ENCODE measurements at places on chromosomes 16 and 17.
A peak's percentile ranks its signal among the peaks of the same experiment; 100 is the strongest.

GRCh38 chr17:56641373-56641772 lies 47.9 kb downstream of the NOG start:
- DNase-seq = no peak

- no peak for DNase-seq
Observed at GRCh38 chr16:19781226-19781625, 63.2 kb downstream of the IQCK start.

- no peak for DNase-seq
Observed at GRCh38 chr17:81084680-81085419, 49.9 kb downstream of the BAIAP2 start.

- DNase-seq = no peak
Observed at GRCh38 chr17:36742267-36743000, 141.1 kb downstream of the MRM1 start.

DNA sequence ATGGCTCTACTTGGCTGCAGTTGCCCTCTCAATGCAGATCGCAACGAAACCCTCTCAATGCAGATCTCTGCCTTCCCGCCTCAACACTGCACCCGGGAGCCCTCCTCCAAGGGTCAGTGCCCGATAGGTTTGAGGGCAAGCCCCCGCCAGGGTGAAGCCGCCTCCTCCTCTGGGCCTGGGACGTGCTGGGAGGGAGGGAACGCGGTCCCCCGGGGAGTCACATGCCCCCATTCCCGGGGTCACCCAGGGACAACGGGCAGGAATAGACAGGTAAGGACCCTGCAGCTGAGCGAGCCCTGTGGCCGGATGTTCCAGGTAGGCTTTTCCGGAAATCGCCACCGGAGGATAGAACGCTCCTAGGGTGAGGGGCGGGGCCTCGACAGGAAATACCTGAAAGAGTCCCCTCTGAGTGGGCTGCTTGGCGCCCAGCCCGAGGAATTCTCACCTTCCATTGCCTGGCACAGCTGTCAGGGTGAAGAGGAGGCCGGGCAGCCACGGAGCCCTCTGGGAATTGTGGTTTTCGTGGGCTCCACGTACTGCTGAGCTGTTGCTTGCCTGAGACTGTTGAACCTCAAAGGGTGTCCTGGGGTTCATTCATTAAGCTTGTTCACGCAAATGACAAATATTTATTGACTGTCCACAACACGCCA lies 12.8 kb downstream of the ZNF174 start:
- DNase-seq = no peak

GRCh38 chr17:44115585-44116415 lies 7.6 kb downstream of the HDAC5 start:
- no peak for DNase-seq

DNA sequence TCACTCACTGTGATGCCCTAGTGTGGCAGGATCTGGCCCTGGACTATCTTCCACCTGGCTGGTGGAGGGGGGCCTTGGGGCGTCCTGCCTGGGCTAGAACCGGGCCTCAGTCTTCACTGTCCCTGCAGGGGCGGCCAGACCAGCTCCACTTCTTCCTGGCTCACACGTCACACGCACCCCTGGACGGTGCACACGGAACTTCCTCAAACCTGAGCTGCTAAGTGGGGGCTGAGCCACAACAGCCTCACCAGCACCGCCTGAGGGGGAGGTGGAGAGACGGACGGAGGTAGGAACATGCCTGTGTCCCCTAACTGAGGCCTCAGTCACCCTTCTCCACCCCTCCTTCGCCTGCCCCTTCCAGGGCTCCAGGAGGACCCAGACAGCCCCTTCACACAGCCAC lies 36.6 kb downstream of the TIMM22 start:
- DNase-seq = no peak

- no peak for DNase-seq
Observed at GRCh38 chr17:45976755-45977505, 22.1 kb upstream of the STH start.

DNA sequence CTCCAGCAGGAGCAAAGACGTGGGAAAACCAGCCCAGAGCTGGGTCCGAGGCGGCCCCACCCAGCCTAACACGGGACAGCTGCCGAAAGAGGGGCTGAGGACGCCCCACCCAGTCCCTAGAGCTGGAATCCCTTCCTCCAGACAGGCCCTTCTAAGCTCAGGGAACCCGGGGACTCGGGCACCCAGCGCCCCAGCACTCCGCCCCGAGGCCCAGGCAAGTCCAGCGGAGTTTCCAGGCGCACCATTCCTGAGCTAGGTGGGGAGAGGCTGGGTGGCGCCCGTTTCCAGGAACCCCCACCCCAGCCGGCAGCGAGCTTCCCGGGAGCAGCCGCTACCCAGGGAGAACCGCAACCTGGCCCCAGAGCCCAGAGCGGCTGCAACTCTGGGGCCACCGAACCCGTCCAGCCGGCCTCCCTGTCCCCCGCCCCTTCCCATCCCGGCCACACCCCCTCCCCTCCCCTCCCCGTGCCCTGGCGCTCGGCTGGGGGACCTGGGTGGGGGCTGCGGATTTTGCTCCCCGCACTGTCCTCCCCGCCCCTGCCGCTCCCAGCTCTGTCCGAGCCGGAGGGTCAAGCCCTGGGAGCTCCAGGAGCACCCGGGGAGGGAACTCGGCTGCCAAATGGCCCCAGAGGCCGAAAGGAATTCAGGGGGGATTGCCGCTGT lies 536 bp downstream of the TMC6 start:
- DNase-seq = no peak

- no peak for DNase-seq
Observed at GRCh38 chr16:27516365-27516764, 33.3 kb downstream of the GTF3C1 start.

DNA sequence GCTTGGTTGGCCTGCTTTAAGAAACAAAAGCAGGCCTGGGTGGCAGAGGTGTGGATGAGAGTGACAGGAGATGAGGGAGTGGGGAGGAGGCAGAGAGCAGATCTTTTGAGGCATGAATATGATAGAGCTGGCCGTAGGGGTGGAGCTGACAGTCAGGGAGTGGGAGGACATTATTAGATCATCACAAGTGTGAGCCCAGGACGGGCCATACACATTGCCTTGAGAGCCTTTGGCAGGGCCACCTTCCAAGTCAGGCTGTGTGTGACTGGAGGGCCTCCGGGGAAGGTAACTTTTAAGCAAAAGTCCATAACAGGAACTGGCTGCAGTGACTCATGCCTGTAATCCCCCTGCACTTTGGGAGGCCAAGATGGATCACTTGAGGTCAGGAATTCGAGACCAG lies 26.3 kb downstream of the GINS3 start:
- DNase-seq = no peak

- no peak for DNase-seq
Observed at GRCh38 chr17:67232441-67232840, 12.6 kb downstream of the HELZ start.

DNA sequence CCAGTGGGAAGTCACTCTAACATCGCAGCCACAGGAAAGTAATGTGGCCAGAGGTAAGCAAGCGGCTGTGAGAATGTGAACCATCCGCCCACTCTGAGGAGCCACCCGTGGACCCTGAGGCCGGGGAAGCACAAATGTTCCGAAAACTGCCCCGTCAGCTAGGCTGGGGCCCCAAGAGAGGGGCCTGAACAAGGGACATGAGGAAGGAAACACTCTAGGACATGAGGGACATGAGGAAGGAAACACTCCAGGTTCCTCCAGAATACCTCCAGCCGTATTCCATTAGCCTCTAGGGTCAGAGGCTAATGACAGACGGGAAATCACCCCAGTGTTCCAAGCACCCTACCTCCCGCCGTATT lies 317 bp downstream of the TEFM start:
- no peak for DNase-seq

DNA sequence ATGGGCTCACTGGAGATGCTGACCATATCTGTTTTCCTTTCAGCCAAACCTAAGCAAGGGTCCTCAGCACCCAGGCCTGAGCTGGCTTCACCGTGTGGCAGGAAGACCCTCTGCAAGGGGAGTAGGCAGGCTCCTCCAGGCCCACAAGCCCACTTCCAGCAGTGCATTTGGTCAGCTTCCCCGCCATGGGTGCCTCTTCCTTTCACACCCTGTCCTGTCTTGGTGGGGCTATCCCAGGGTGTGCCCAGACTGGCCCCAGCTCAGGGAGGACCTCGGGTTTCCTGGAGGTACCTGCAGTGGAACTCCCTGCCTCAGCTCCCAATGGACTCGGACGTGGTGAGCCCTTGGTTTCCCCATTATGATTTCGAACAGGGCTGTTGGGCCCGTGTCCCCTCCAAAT lies 12.7 kb upstream of the KRTAP17-1 start:
- no peak for DNase-seq

GRCh38 chr16:82043680-82044584 lies 8.9 kb downstream of the HSD17B2 start:
- no peak for DNase-seq

DNA sequence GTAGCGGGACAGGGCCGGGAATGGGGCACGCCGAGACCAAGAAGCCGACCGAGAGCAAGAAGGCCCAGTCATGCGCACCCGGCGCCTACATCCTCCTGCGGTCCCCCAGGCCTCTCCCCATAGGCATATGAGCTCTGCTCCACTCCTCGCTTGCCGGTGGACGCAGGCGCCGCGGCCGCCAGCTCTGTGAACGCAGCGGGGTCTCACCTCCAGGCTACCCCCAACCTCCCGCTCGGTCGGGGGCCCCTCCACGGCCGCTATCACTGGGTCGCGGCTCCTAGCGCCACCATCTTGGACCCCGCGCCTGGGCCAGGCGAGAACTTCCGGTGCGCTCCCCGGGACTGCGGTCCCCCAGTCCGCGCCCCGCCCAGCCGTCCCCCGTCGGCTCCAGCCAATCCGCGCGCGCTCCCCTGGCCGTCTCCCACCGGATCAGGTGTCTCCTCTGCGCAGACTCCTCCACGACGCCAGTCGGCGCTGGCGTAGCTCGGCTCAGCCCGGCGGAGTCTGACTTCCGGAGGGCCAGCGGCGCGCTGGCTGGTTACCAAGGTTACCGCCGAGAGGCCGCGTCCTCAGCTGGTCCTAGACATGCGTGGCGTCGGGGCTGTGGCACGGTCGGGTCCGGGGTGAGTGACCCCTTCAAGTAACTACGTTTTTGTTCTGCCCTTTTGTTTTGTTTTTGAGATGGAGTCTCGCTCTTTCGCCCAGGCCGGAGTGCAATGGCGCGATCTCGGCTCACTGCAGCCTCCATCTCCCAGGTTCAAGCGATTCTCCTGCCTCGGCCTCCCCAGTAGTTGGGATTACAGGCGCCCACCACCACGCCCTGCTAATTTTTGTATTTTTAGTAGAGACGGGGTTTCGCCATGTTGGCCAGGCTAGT lies at the start of gene ZNF594:
ZNF594 (minus strand) TSS at position 328 of the 877 bp plus-strand sequence. CDS start 7,612 bp downstream, outside the sequence.
- DNase-seq = peak; percentile 94

DNA sequence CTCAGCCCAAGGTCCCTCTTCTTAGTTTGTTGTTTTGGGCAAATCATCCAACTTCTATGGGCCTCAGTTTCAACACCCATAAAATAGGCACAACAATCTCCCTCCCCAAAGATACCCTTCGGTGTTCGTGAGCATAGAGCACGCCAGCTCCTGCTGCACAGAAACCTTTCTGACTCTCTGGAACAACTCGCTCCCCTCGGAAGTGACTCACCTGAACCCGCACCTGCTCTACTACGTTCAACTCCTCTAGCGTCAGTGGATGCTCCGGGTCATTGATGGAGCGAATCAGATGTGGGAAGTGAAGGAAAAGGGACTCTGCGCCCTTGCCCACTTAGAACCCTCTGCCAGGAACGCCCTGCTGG lies 445 bp downstream of the CIAO2B start:
- no peak for DNase-seq

DNA sequence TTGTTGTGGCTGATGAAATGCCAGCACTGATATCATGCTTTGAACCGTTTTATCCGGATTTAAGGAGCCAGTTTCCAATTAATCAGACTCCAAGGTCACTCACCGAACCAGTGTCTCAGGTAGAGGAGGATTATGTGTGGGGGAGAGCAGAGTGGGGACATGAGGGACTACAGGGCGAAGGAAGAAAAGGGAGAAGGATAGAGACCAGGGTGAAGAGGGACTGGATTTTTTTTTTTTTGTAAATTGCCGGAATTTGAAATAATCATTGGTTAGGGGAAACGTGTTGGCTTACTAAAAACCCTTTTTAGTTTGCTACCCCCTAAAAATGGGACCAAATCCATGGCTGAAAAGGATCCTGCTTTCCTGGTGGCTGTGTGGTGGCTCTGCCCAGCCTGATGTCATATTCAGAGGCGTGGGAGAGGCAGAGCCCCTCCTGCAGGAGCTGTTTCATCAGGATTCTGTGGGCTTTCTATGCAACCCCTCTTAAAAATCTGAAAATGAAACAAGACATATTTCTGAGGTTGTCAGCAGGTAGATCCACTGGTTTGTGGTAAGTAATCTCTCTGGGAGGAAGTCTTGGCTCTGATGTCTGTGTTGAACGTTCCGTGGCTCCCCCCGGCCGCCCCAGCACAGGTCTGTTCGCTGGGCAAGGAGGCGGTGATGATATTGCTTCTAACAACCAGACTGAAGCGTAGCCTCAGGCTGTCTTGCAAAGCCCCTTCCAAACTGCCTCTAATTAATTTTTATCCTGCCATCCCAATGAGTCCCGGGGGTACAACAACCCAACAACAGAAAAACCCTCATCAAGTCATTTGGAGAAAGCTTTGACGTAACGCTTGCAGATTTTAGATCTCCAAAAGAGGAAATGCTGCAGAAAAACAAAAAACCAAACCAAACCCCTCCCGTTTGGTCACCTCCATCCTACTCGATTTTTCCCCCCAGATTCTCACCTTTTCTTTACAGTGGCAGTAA lies 143.0 kb upstream of the ZFHX3 start:
- no peak for DNase-seq

- DNase-seq = no peak
Observed at GRCh38 chr16:2296661-2297505, 29.0 kb upstream of the RNPS1 start.

DNA sequence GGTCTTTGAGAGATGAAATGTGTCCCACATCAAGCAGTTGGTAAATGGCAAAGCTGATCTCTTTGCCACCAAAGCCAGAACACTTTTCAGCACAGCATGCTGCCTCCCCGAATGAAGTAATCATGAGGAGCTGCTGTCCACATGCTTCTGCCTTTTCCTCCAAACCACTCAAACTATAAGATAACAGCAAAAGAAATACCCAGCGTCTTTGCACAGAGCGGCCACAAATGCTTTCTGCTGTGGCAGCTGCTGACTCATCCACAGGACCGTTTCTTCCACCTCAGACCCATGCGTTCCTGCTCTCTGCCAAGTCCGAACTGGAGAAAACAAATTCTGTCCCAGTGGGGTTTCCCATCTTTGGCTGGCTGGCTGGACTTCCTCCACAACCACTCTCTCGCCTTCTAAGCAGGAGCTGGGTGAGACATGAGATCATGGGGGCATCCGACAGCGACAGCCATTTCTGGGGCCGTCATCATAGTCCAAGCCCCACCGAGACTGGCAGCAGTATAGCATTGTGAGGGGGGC lies 27.1 kb downstream of the TBC1D3B start:
- DNase-seq = no peak

- peak; percentile 3 for DNase-seq
Observed at GRCh38 chr16:17921357-17921978, 415.1 kb downstream of the NPIPA8 start.

DNA sequence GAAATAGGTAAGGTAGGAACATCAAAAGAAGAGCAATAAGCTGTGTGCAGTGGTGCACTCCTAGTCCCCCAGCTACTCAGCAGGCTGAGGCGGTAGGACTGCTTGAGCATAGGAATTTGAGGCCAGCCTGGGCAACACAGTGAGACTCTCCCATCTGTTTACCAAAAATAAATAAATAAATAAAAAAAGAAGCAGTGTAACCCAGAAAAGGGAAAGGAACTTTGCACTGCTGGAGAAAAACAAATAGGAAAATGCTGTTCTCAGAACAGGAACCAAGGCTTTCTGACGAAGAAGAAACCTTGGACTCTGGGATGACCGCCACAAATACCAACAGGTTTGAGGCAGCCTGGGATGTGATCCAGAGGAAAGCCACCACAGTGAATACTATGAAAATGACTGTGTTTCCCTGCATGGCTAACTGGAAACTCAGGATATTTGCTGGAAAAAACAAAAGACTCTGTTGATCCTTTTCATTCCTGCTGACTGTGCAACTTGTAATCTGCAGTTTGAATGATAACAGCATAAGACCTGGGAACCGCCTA lies 41.2 kb downstream of the TTC19 start:
- no peak for DNase-seq
